Activated naive CD4-positive, alpha-beta T cell (primary cell): ENCODE measurements at places on chromosomes 4 and X.

DNA sequence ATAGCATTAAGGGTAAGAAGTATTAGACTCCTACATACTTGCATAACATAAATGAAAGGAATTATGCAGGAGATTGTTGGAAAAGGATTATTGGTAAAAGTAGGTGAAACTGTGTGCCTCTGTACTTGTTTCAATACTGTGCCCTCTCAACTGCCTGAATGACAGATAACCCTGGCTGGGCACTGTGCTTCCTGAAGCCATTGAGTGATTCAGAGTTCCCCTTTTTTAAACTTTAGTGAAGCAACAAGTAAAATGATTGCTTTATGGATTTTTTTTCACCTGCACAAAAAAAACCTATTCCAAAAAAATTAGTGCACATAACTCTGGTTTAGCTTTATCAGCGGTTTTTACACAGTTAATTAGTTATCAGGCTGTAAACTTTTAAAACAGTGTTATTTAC, 204.8 kb downstream of the TRAM1L1 start:
- DNase-seq: no peak

GRCh38 chr4:1474126-1475090, 68.2 kb upstream of the NKX1-1 start:
- no peak for DNase-seq

DNA sequence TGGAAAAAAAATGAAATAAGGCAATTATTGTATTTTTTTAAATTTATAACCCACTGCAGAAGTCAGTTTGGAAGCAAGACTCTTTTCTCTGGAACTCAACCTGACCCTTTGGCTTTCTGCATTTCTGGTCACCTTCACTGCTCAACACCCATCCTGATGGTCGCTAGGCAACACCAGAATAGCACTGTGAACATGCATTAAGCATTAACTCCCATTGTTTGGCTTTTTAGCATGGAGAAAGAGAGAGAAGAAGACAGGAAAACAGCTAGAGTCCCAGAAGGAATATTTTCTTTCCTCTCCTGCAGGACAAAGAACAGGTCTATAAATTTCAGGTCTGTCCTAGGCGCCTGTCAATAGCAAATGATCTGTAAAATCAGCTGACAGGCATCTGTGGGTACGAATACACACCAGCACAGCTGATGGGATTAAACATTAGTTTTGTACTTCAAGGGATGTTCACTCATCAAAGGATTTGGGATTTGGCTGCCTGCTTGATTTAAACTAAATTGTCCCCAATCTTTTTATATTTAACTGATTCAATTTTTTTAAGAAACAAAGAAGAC, 137.2 kb upstream of the ETNPPL start:
- no peak for DNase-seq

DNA sequence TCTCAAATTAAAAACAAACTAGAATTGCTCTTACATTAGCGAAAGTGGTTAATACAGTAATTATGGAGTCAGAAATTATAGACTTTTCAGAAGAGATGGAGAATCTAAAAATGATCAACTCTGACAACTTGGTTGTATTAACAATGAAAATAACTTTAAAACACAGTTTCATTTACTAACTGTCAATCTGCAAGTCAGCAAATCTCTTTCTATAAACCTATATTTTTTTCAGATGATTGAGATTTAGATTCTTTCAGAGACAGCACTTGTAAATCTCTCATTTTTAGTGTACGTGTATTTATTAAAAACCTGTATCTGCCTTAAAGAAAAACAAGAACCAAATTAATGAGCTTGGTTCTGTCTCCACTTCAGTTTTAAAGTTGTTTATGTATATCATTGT, 311.4 kb downstream of the EPHA5 start:
- no peak for DNase-seq

GRCh38 chr4:148557793-148558192, 115.6 kb upstream of the NR3C2 start:
- DNase-seq: no peak

DNA sequence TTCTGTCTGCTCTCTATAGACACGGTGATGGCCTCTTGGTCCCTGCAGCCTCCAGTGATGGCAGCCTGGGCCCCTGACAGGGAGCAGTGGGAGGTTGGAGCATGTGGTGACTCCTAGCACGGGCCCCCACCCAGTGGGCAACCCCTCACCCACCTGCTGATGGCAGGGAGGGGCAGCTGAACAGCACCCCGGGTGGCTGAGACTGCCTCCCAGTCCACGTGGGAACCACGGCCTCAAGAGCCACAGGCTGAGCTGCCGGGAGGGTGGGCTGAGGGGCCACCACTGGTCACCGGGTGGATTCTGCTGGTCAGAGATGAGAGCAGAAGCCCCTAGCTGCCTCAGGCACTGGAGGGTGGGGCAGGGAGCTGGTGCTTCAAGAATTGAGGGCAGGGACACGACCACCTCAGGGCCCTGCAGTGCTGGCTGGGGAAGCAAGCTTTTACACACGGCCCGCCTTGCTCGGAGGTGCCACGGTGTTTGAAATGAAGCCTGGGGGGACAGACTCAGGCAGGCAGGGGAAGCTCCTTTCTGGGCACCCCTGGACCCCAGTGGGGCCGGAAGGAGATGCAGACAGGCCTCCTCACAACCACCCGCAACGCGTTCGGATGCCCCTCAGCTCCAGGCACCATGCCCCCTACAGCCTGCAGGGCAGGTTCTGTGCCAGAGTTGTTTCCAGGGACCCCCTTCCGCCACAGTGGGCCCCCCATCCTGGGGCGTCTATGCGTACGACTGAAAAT, 6.3 kb upstream of the HAUS3 start:
- DNase-seq: no peak

DNA sequence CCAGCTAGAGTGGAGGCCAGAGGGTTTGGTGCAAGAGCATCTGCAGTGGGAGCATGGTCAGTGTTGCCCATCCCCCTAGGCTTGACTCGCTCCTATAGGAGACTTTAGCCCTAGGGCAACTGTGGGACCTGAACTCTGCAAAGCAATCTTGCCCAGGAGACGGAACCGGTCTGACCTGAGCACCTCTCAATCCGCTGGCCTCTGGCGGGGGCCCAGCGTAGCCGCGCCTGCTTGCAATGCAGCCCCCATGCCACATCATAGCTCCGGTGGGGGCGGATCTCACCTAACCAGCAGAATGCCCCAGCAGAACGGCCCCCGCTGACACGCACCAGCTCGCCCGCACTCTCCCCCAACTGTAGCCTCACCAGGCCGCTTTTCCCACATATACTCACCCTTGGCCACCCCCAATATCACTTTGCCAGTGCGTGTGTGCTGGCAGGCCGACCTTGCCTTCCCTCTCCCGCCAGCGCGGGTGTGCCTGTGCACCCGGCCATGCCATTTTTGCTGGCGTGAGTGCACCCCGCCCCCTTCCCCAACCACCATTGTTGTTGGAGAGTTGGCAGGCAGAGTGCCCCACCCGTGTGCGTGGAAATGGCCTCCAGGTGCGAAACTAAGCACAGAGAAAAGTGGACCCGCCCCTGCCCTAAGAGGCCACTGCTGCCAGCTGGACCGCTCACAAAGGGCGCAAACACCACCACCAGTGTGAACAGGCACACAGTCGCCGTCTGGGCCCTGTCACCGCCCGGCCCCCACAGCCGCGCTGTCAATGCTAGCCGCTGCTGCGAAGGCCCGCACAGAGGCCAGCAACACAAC, 5.8 kb downstream of the BEX4 start:
- DNase-seq: no peak

- DNase-seq: no peak
These were observed 68.7 kb downstream of the MGST2 start for GRCh38 chr4:139734201-139734874.

GRCh38 chrX:10280071-10280470, 123.3 kb downstream of the CLCN4 start:
- DNase-seq: no peak

GRCh38 chr4:174058846-174059245, 224.6 kb downstream of the FBXO8 start:
- no peak for DNase-seq

- no peak for DNase-seq
These were observed 114.7 kb downstream of the AFF1 start for GRCh38 chr4:87049508-87049907.

DNA sequence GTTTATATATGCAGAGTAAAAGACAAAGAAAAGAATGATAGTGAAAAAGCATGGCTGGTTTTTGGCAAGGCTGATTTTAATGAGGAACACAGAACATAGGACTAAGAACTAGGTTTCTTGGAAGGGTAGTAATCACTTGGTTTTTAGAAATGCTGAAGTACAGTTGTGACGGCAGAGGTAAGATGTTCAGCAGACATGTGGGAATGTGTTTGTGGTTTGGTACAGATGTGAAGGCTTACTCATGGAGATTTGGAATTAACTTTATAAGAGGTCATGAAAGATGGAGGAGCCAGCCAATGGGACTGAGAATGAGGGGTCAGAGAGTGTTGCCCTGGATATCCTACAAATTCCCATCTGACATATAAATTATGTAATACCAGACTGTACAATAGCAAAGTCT, 243.6 kb downstream of the NPFFR2 start:
- DNase-seq: no peak

GRCh38 chr4:38911257-38911656, 43.7 kb downstream of the FAM114A1 start:
- no peak for DNase-seq

- no peak for DNase-seq
These were observed 3.3 kb upstream of the ZNF518B start for GRCh38 chr4:10460313-10461047.

GRCh38 chr4:27020203-27020602, 159.6 kb downstream of the STIM2 start:
- DNase-seq: no peak

DNA sequence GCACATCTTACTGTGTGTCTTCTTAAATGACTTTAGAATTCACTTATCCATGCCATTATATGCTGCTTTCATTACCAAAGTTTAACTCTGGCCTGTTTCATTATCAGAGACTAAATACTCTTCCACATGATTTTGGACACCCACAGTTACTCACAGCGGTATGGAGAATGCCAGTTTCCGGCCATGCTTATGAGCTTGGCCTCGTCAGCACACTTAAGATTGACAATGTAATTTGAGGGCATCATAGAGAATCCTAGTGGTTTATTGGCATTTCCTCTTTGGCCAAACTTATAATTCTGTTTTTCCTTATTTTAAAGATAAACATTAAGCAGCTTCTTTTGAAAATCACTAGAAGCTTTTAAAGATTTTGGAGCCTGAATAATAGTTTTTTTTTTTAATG, 104.5 kb downstream of the IRF2 start:
- DNase-seq: no peak

DNA sequence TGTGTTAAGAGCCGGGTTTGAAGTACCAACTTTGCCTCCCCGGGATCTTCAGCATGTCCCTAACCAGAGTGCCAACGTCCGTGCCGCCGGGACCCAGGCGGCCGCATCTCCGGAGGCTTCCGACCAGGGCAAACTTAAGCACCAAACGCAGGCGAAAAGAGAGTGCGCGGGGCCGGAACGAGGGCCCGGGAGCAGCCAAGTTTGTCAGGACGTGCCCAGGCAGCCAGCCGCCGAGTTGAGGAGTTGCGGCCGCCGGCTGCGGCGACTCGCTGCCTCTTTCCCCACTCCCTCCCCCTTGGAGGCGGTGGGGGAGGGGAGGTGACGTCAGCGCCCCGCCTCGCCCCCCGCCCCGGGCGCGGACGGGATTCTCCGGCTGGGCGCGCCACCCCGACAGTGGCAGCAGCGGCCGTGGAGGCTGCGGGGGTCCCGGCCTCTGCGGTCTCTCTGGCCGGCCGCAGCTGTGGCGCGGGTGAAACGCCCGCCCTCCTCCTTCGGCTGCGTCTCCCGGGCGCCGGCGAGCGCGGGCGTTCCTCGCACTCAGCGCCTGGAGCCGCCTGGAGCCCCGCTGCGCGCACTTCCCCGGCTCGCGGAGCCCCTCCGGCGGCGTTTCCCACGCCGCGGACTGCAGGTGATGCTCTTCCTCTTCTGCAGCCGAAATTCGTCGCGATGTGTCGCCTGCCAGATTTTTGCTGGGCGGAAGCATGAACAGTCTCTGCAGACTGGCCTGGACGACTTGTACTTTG, 2.9 kb upstream of the FAT1 start:
- no peak for DNase-seq

- DNase-seq: peak; percentile 78
These were observed at the start of gene CDKL2 for GRCh38 chr4:75630174-75630936. TSS of gene CDKL2 (minus strand) at chr4:75630528. CDS start at chr4:75625988, 4,540 bp downstream.

DNA sequence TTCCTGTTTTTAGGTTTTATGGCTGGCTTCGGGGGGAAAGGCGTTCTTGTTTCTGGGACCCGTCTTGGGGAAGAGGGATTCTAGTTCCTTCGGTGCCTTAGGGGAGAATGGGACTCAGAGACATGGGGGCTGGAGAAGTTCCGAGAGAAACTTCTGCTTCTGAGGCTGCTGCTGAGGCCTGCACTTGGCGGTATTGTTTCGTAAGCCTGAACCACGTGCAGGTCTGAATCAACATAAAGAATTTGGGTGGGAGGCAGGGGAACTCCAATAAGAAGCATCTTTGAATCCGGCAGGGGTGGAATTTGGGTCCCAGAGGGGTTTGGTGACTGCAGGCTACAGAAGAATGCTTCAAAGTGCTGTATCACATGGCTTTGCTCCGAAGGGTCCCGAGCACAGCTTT, 15.1 kb downstream of the XG start:
- DNase-seq: no peak

DNA sequence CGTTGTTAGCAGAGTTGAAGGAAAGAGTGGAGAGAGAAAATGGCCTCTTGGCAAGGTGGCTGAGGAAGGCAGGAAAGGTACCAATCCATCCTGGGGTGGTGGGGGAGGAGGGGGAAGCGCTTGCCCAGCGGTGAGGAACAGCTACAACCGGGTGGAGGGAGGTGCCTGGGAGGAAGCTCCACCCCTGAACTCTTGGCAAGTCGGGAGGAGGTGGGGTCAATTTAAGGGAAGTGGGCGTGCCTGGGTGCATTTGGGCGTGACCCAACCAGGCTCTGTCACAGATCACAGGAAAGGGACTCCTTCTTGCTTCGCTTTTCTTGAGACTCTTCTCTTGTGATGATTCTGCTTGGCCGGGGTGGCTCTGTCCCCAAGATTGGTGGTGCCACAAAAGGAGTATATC, 41.7 kb downstream of the BCORL1 start:
- DNase-seq: peak; percentile 69

DNA sequence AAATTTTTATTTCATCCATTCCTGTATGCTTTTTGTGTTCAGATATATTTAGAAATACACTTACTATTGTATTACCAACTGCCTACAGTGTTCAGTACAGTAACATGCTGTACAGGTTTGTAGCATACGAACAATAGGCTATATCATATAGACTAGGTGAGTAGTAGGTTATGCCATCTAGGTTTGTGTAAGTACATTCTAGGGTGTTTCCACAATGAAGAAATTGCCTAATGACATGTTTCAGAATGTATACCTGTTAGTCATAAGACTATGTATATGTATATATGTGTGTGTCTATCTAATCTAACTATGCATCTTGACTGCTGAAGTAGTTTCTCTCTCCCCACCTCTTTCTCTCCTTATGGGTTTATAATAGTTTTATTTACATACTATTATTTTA, 51.5 kb upstream of the BTC start:
- no peak for DNase-seq
